ENCODE measurements at places on chromosomes 12 and 14. TPM values are rescaled to one million over a fixed set of nuclear protein-coding genes. Genes with fewer than 3 reads are reported as not detected.

GRCh38 chr14:92986254-92987147 is 63.6 kb downstream of the CHGA start:
- H3K4me3 ChIP-seq, result no peak overlapping the region
- H3K4me1 ChIP-seq, result peaks cover 31% of the 10 kb centered on the region
- DNase-seq, result peak; percentile 86
- no peaks in the 10 kb centered on the region for H3K36me3 ChIP-seq

DNA sequence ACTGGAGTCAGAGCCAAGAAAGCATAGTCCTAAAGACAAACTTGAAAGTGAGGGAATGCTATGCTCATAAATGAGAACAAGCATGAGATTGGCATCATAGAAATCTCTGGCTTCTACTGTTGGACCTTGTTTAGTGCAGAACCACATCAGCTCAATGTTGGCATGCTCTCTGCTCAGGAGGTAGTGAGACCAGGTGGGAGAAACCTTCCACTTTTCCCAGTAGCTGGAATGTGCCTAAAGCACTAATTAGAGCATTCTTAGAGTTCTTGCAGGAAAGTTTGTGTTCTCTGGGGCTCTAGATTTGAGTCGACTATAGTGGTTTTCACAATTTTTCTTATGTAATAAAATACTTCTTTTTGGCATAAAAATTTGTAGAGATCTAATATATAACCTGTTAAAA is 159.7 kb upstream of the PRICKLE1 start:
- peaks cover 15% of the 10 kb centered on the region for H3K4me1 ChIP-seq
- no peak overlapping the region for H3K4me3 ChIP-seq
- peaks cover 7% of the 10 kb centered on the region for H3K36me3 ChIP-seq
- H3K27ac ChIP-seq, result no peak overlapping the region
- no peak for DNase-seq
- H3K27me3 ChIP-seq, result no peaks in the 10 kb centered on the region

DNA sequence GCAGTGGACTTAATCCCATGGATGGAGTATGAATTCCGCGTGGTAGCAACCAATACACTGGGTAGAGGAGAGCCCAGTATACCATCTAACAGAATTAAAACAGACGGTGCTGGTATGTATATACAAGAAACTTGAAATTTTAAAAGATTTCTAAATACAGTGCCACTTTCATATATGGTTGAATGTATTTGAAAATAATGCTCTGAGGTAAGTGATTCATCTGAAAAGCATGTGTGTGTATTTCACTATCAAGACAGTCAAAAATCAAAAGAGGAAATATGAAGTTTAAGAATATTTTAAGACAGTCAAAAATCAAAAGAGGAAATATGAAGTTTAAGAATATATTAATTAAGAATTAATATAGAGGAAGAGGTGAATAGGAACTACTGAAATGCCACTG is 195.0 kb upstream of the PDZRN4 start:
- no peak for DNase-seq
- H3K4me3 ChIP-seq, result no peak overlapping the region
- no peaks in the 10 kb centered on the region for H3K4me1 ChIP-seq
- H3K27ac ChIP-seq, result no peak overlapping the region
- peaks cover 8% of the 10 kb centered on the region for H3K27me3 ChIP-seq

GRCh38 chr14:56180754-56181542 is 62.7 kb downstream of the PELI2 start:
- no peak for DNase-seq
- peaks cover 66% of the 10 kb centered on the region for H3K27me3 ChIP-seq
- no peaks in the 10 kb centered on the region for H3K4me1 ChIP-seq

- no peak overlapping the region for H3K27ac ChIP-seq
- no peak for DNase-seq
- H3K36me3 ChIP-seq, result no peaks in the 10 kb centered on the region
- no peaks in the 10 kb centered on the region for H3K27me3 ChIP-seq
- H3K4me1 ChIP-seq, result no peaks in the 10 kb centered on the region
- no peak overlapping the region for H3K4me3 ChIP-seq
Observed at GRCh38 chr14:31677630-31678029, 116.4 kb downstream of the NUBPL start.

DNA sequence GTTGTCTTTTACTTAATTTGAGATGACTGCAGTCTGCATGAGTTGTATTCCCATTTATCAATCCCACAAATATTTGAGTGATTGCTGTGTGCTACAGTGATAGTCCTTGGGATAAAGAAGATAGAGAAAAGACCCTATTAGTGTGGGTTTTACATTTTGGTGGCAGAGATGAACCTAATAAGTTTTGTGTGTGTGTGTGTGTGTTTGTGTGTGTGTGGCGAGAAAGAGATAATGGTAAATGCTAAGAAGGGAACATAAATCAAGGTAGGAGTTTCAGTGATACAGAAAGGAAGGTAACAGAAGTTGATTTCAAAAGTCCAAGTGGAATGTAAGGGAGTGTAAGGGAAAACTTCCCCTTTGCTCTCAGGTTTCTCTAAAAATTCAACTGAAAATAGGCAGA is 2.6 kb upstream of the DDX55 start:
- H3K36me3 ChIP-seq, result peaks cover 41% of the 10 kb centered on the region
- H3K27ac ChIP-seq, result no peak overlapping the region
- no peak for DNase-seq
- H3K27me3 ChIP-seq, result no peaks in the 10 kb centered on the region
- H3K4me1 ChIP-seq, result peaks cover 6% of the 10 kb centered on the region

- H3K27ac ChIP-seq, result no peak overlapping the region
- no peak overlapping the region for H3K4me3 ChIP-seq
- DNase-seq, result no peak
- peaks cover 14% of the 10 kb centered on the region for H3K27me3 ChIP-seq
- H3K4me1 ChIP-seq, result no peaks in the 10 kb centered on the region
Observed at GRCh38 chr14:104206281-104206904, 68.0 kb downstream of the KIF26A start.

GRCh38 chr14:104563191-104563741 is 16.3 kb upstream of the C14orf180 start:
- H3K27ac ChIP-seq, result no peak overlapping the region
- DNase-seq, result no peak
- no peak overlapping the region for H3K4me3 ChIP-seq
- H3K27me3 ChIP-seq, result peaks cover 83% of the 10 kb centered on the region

The NEUROD4 gene
- not detected for total RNA-seq

The SMCO2 gene
- total RNA-seq, result 1.7 TPM

The MYL2 gene
- total RNA-seq, result not detected

The TOGARAM1 gene
- 5.8 TPM for total RNA-seq

Measured in PC-3 (cell line).